ENCODE measurements at places on chromosomes 4 and X.

DNA sequence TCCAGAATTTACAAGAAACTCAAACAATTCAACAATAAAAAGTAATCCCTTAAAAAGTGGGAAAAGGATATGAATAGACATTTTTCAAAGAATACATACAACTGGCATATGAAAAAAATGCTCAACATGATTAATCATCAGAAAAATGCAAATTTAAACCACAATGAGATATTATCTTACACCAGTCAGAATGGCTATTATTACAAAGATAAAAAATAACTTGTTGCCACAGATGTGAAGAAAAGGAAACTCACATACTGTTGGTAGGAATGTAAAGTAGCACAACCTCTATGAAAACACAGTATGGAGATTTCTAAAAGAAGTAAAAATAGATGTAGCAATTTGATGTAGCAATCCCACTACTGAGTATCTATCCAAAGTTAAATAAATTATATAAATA lies 65.1 kb upstream of the DIAPH2 start:
- no peak for DNase-seq

DNA sequence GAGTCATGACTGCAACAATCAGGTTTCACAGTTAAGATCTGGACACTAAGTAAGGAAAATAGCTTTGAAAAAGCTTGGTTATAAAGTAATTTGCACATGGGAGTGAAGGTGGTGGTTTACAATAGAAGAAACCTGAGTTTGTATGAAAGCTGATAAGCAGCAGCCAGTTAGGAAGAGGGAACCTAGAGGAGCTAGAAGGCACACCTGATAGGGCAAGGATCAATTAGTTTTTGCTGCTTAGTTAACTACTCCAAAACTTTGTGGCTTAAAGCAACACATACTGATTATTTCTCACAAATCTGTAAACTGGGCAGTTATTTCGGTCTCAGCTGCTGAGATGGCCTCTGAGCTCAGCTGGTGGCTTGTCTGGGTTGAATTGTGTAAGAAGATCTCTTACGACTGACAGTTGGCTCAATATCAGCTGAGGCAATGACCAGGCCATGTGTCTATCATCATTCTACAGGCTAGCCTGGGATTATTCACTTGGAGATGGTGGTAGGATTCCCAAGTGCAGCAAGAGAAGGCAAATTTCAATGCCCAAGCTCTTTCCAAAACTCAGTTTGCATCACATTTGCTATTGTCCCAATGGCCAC lies 255.0 kb upstream of the PITX2 start:
- no peak for DNase-seq

GRCh38 chrX:11609109-11609508 lies 56.6 kb downstream of the ARHGAP6 start:
- no peak for DNase-seq

DNA sequence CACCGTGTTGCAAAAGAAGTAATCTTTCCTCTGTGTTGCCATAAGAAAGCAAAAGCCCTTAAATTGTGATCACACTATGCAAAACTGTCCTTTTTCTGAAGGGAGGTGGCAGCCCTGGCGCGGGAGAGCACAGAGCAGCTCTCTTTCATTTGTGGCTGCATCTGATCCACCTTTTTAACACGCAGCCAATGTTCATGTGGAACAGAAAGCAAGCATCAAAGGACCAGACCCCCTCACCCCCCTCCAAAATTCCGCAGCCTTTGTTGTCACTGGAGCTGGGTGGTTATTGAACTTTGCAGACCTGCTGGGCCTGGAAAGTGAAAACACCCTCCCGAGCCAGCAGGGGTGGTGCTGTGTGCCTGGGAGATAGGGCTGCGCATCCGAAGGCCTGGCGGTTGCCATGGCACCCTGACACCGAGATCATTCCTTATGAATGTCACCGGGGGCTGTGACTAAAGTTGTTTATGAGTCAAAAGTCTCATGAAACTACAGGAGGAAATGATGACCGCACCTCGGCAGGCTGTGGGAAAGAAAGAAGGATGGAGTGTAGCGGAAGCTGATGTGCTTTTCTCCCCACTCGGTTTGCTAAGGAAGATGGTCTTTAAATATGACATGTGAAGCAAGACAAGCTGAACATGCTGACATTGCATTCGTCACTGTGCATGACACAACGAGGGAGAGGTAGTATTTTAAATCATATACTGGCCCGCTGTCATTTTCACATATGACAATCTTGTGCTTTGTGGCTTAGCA lies 367.4 kb downstream of the UNC5C start:
- no peak for DNase-seq

- DNase-seq, result no peak
These were observed 3.1 kb upstream of the CLCN3 start for GRCh38 chr4:169617306-169617705.

DNA sequence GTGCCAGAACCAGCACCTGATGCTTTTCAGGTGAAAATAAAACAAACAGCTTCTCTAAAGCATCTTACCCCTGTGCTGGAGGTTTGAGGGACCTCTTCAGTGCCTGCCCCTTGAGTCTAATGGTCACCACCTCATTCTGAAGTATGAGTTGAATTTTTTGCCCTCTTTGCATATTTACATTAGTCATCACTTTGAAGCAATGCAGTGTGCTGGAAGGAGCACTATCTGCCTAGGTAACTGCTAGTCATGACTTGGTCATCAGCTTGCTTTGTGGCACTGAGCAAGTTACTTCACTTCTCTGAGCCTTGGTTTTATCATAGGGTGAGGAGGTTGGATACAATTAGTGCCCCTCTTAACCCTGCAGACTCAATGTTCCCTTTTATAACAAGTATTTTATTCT lies 44.9 kb downstream of the SPATA18 start:
- no peak for DNase-seq

DNA sequence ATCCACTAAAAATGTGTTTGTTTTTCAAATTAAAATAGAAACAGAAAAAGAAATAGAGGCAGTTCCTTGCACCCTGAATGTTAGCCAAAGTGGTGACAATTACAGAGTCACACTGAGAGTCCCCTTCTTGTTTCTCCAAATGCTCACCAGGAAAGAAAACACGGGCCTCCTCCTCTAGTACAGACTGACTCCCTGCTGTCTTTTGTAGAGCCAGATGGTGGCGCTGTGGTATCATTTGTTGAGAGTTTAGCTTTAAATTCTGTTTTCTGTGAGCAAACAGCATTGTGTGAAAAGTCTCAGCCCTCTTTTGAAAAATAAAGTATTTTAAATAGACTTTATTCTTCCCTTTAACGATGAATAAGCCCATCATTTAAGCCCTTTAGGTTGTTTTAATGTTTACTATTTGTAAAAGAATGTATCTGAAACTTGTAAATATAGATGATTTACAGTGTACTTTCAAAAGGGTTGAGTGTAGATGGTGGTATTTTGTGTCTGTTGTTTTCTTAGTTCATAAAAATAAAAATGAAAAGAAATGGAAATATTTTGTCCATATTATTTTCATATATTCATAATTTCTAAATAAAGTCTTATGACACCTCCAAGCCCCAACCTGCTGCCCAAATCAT lies 36.9 kb upstream of the ATOH1 start:
- no peak for DNase-seq

- no peak for DNase-seq
These were observed 2.6 kb downstream of the FLNA start for GRCh38 chrX:154371789-154372300.

GRCh38 chrX:19448077-19448476 lies 67.2 kb downstream of the MAP3K15 start:
- DNase-seq, result no peak

DNA sequence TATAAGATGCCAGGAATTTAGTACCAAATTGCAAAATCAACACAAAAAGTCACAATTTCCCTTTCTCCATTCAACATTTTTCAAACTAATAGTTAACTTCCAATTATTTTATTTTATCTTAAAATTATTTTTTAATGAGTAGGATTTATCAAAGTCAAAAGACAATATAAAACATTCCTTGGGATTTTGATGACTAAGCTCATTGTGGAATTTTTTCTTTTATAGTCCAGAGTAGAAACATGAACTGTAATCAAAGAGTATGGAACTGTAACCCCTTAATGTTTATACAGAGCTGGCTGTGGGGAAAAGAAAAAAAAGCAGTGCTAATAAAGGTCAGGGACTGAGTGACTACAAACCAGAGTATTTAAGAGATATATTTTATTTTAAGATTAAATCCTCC lies 368.6 kb upstream of the CPXCR1 start:
- DNase-seq, result no peak

DNA sequence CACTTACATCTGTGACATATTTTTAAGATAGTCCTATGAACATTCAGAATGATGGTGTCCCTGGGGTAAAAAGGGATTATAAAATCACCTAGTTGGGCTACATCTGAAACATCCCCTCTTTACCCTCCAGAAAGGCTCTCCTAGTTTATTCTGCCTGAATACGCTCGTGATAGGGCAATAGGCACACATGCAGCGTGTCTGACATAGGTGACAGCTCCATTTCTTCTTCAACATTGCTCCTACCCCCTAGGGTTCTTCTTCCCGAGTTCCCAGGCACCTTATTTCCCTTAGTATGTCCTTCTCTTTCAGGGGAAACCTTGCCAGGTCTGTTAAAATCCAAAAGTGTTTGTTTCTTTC lies 27.1 kb upstream of the CFAP299 start:
- no peak for DNase-seq

DNA sequence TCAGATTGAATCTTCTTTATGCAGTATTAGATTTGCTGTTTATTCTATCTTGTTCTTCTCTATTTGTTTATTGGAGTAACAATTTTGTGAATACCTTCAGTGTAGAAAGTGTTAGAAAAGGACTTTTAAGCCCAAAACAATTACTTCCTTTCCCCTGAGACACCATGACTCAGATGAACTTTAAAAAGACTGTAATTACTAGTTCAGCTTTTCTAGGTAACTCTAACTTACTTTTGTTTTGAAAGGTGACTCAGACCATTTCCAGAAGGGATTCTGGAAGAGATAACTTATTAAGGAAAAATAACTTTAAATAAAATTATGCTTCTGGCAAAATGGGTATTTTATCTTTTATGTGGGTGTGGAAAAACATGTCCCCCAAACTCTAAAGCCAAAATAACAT lies 561.5 kb upstream of the PCDH10 start:
- DNase-seq, result no peak

GRCh38 chr4:13829457-13829856 lies 201.9 kb upstream of the BOD1L1 start:
- no peak for DNase-seq

DNA sequence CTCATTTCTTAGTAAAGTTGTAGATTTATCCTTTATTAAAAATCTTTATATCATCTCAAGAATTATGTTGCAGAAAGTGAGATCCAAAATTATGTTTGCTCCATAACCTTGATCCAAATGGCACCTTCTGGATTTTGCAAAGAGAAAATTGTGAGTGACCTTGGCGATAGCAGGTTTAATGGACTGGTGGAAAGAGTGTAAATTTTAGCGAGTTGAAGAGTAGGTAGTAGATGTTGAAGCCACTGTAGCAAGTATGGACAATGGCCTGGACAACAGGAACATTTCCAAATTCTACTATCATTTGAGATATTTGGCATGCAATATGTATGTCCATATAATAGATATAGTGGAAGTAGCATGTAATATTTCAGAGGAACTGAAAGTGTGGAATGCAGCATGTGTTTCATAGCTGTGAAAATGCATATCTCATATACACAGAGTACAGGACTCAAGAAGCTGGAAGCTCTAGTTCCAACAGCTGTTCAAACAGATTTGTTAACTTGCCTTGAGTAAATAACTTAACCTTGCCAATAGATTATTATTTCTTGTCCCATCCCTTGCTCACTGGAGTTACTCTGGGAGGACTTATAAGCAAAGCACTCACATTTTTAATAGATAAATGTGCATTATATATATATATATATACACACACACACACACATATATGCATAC lies 152.5 kb upstream of the TLL1 start:
- DNase-seq, result no peak

- DNase-seq, result no peak
These were observed 418.6 kb upstream of the DIPK2B start for GRCh38 chrX:45619290-45619689.

DNA sequence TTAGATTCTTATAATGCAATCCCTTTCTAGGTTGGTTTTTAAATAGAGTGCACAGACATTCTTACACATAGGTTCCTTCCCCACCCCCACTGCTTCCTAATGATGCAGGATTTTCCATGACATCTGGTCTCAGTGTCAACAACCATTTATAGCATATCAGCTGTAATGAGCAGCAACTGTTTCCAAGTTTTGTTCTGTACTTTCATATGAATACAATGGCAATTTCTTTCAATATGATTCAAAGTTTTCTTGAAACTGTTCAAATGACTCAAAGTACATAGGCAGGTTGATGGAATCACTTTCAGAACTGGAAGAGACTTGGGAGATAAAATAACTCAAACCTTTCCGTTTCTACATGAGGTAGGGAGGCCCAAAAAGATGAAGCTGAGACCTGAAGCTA lies 220.7 kb downstream of the CAMK2D start:
- no peak for DNase-seq

- DNase-seq, result no peak
These were observed 41.9 kb upstream of the APLN start for GRCh38 chrX:129696463-129697155.

DNA sequence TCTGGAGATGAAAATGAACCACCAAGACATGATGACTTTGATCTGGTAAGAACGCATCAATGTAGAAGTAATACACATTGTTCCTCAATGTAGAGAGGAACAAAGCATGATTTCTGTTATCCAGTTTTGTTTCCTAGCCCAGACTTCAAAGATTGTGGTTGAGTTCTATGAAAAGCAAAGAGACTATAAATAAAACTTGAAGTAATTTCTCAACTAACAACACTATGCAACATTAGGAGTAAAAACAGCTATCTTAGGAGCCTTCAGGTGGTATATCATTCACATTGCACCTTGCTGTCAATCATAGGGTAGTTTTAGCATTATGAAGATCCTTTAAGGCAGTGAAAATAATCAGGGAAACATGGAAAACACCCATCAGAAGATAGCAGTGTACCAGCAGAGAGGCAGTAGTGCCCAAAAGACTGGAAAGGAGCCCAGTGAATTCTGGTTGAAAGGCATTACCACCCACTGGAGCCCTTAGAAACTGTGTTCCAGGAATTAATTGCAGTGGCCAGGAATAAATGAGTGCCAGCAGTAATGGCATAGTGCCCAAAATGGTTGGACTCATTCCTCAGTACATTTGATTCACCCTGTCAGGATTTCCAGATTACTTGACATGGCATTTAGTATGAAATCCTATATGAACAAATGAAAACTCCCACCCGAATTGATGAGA lies 300.7 kb upstream of the CXXC4 start:
- DNase-seq, result no peak

DNA sequence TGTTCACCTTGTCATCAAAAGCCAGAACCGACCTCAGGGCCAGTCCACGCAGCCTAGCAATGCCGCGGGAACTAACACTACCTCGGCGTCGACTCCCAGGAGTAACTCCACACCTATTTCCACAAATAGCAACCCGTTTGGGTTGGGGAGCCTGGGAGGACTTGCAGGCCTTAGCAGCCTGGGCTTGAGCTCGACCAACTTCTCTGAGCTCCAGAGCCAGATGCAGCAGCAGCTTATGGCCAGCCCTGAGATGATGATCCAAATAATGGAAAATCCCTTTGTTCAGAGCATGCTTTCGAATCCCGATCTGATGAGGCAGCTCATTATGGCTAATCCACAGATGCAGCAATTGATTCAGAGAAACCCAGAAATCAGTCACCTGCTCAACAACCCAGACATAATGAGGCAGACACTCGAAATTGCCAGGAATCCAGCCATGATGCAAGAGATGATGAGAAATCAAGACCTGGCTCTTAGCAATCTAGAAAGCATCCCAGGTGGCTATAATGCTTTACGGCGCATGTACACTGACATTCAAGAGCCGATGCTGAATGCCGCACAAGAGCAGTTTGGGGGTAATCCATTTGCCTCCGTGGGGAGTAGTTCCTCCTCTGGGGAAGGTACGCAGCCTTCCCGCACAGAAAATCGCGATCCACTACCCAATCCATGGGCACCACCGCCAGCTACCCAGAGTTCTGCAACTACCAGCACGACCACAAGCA lies 898 bp downstream of the UBQLN2 start:
- DNase-seq, result no peak
